ENCODE measurements at places on chromosomes 3 and 15.

- no peak for DNase-seq
Measured at GRCh38 chr15:90038632-90039095, 37.5 kb downstream of the ZNF710 start.

- DNase-seq, result no peak
Measured at GRCh38 chr15:47394286-47394809, 323.0 kb upstream of the SEMA6D start.

DNA sequence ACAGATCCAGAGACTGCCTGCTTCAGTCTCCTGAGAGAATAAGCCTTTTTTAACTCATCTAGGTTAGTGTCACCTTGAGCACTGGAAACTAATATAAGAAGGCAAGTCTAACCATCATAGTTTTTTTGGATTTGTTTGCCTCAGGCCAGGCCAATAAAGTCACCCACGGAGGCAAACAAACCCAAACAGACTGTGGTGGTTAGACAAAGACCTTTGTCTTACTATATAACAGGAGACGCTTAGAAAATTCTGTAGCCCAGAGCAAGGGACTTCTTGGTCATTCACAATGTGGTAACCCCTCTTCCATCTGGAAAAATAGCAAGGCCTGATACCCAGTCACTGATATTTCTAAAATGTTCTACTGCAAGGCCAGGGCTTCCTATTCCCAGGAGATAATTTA, 45.3 kb upstream of the PPP2R3A start:
- DNase-seq, result no peak

GRCh38 chr15:83850501-83851245, 196.8 kb downstream of the ADAMTSL3 start:
- DNase-seq, result no peak

GRCh38 chr3:184524981-184525336, 36.6 kb upstream of the EPHB3 start:
- DNase-seq, result no peak

- no peak for DNase-seq
Measured at GRCh38 chr3:122679882-122680474, 661 bp upstream of the PARP14 start.

DNA sequence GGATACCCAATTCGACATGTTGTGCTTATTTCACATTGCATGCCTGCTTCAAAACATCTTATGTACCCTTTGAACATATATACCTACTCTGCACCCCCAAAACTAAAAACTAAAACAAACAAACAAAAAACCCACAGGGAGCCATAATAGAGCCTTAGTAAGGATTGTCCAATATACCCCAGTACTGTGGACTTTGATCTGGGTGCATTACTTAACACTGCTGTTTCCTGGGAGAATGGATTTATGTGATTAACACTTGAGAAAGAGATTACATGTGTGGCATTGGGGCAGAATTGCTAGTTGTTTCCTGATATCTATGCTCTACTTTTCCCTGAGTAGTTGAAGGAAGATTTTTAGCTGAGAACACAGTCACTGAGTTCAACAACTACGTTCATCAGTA, 583.4 kb upstream of the ROBO1 start:
- no peak for DNase-seq

DNA sequence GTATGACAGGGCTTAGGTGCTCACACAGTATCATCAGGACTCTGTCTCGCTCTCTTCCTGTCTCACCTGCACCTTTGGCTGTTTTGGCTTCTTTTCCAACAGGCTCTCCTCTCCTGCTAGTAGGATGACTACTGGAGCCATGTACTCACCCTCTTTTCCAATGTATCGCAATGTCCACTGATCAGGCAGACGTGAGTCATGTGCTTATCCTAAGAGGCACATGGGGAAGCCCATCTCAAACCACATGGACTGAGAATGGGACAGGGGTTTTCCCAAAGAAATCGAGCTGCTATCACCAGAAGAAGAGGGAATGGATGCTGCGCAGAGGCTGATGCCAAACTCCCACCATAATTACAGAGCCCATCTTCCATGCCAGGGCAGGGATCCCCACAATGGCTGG, 180.6 kb downstream of the IL5RA start:
- no peak for DNase-seq

GRCh38 chr3:163879172-163879571, 1199.1 kb downstream of the SI start:
- DNase-seq, result no peak
